Hippocampal formation (tissue), 2 donors: ENCODE measurements at places on chromosomes 16 and 17.
A peak's percentile ranks its signal among the peaks of the same experiment; 100 is the strongest.

DNA sequence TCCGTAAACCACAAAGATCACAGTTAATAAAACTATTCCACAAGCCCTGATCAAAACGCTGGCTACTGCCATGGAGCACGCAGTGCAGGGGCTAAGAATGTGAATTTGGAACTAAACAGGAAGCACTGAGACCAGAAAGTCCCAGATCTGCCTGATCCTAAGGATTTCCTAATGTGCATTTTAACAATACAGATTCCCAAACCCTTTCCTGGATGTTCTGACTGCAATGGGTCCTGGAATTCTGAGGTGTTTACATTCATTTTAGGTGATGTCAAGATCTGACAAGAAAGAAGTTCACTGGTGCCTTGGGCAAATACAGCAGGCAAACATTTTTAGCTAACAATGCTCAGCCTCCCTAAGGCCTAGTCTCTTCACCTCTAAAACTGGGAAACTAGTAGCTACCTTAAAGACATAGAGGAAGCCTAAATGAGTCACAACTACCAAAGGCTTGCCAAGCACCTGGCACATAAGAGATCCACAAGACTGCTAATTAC is 10.3 kb downstream of the NSMCE1 start:
- DNase-seq, result no peak

GRCh38 chr17:72205357-72205756 is 84.5 kb downstream of the SOX9 start:
- DNase-seq, result peak; percentile 15

GRCh38 chr16:88602091-88602490 is 31.9 kb downstream of the ZC3H18 start:
- no peak for DNase-seq

- DNase-seq, result no peak
Measured at GRCh38 chr16:9946022-9946720, 236.1 kb downstream of the GRIN2A start.

DNA sequence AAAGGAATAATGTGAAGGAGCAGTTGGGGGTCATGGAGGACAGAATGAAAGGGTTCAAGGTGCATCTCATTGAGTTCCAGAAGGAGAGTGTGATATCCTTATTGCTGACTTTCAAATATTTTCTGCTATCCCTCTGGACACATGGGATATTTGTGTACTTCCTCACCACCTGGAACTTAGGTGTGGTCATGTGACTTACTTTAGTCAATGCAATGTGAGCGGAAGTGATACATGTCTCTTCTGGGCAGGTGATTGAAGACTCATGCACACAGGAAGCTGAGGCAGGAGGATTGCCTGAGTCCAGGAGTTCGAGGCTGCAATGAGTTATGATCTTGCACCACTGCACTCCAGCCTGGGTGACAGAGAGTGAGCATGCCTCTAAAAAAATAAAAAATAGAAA is 36.7 kb upstream of the TANC2 start:
- no peak for DNase-seq

DNA sequence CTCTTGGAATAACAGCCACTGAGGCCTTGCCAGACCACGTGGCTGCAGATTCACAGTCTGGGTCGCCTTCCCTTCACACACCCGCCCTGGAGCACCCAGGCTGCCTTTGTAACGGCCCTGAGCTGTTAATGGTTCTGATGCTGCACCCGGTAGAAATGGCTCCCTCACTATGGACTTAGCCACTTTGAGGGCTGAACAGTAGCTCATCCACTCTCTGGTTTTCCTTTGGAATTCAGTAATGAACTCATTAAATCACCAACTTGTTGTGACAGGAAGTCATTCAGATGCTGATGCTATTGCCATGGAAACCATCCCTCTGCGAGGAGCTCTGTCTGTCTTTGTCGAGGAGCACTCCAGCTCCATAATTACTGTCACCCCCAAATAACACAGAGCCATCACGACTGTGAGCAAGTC is 59.2 kb downstream of the CDK5R1 start:
- peak; percentile 54 for DNase-seq
